ENCODE measurements at places on chromosomes 5 and 9.

- no peak for DNase-seq
These were observed 78.5 kb downstream of the ALDH1A1 start for GRCh38 chr9:72874344-72874743.

- DNase-seq, result peak; percentile 12
These were observed 49.6 kb upstream of the KIF2A start for GRCh38 chr5:62256161-62257019.

- peak; percentile 26 for DNase-seq
These were observed 131.6 kb upstream of the PTGER4 start for GRCh38 chr5:40547994-40548575.

DNA sequence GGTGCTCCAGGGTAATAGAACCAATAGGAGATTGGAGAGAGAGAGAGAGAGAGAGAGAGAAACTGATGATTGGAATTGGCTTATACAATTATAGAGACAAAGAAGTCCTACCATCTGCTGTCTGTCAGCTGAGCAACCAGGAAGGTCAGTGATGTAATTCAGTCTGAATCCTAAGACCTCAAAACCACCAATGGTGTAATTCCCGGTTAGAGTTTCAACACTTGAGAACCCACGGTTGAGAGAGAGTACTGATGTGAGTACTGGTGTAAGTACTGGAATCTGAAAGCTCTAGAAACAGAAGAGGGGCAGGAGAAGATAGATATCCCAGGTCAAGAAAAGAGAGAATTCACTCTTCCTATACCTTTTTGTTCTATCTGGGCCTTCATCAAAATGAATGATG, 775.8 kb downstream of the EFNA5 start:
- peak; percentile 7 for DNase-seq

DNA sequence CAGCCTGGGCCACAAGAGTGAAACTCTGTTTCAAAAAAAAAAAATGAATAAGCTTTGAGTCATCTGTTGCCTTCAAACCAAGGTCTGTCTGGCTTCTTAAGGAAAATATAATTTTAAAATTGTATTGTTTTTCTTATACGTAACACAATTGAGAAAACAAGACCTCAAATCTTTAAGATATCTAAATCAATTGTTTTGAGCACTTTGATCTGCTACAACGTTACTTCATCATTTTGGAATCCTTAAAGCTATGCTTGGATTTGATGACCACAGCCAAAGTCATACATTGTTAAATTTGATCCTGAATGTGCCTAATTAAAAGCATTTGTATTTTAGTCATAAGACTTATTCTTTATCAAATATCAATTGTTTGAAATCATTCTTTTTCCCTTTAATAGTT, 37.7 kb upstream of the VCAN start:
- DNase-seq, result no peak

- DNase-seq, result no peak
These were observed 84.4 kb upstream of the RARS1 start for GRCh38 chr5:168401880-168402279.

DNA sequence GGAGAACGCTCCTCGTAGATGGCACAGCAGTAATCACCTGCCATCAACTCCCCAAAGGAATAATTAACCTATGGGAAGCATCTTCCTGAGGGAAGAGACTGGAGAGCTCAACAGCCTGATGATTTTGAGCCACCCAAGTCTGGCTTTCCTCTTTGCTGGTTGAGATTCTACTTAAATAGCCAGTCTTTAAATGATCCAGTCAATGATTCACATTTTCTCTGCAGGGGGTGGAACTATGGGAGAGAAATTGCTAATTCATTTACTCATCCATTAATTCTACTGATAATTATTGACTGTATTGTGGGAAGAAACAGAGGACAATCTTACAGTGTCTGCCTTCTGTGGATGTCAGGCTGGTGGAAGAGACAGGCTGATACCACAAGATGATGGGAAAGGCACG, 355.0 kb upstream of the PANK3 start:
- DNase-seq, result no peak

GRCh38 chr5:173670130-173670651, 53.7 kb upstream of the BOD1 start:
- peak; percentile 20 for DNase-seq

DNA sequence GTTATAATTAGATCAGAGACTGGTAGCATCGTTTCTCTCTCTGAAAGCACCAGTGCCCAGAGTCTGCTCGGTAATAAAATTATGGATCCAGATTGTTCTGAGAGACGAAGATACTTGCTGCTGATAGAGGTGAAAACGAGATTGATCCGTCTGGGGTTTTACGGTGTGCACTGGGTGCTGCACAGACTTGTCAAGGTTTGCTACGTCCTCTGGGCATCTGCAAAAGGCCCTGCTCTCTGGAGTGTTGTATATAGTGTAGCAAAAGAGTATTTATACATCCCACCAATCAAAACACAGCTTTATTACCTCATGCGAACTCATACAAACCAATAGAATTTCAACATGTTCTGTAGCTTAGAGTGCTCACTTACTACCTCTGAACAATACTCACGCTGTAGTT, 219.3 kb downstream of the PBX3 start:
- DNase-seq, result no peak

DNA sequence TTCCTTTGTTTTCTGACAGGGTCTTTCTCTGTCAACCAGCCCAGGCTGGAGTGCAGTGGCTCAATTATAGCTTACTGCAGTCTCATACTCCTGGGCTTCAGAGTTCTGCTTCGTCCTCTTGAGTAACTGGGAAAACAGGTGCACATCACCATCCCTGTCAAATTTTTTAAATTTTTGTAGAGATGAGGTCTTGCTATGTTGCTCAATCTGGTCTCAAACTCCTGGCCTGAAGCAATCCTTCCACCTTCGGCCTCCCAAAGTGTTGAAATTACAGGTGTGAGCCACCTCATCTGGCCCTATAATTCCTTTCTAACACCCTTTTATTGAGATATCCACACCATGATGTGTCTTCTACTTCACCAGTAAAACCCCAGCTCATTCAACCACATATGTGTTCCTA, 341.6 kb upstream of the PCSK5 start:
- DNase-seq, result no peak

GRCh38 chr5:148790545-148791333, 35.7 kb upstream of the ADRB2 start:
- DNase-seq, result peak; percentile 96

DNA sequence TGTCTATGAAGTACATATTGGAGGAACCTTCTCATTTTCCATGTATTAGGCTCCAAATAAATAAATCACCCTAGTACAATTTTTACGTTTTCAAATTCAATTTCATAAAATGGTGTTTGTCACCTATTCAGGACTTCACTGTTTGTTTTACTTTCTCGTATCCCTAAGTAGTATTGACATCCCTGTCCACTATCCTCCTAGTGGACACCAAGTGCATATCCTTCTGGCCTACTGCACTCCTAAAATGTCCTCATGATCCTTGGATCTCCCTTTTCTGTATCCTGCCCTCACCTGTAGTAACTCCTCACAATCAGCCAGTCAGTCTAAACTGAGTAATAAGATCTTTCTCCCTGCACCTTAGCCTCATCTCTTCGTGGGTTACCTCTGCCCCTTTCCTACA, 539.9 kb downstream of the DMRTA1 start:
- DNase-seq, result no peak

GRCh38 chr9:21559402-21560280, 77.5 kb upstream of the IFNE start:
- peak; percentile 81 for DNase-seq

DNA sequence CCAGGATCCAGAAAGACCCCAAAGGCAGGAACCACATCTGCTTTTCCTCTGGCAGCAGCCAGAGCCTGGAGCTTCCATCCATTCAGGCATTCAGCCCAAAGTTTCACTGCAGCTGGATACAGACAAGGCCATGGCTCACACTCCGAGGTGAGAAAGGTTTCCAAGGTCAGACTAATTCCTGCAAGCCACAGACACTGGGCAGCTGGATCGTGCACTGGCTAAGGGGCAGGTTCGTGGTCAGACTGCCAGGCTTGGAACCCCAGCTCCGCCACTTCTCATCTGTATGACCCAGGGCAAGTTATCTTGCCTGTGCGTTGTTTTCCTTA, 36.9 kb downstream of the SPOCK1 start:
- DNase-seq, result peak; percentile 53

DNA sequence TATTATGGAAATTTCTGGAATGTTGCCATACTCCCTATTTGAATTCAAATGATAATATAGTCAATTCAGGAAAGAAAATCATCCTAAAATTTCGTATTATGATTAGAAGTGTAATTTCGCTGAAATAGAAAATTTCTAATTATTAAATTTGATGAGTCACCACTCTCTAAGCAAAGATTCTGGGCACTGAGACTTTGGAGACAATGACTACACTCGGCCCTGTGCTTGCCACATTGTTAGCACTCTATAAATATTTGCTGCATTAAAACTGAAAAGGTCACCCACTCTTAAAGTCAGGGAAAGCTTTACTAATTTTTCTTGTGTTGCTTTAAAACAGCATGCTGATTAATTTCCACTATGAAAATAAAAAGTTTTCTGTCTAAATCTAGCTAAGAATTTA, 240.3 kb downstream of the TLE4 start:
- DNase-seq, result peak; percentile 54

- no peak for DNase-seq
These were observed 89.7 kb downstream of the HRH2 start for GRCh38 chr5:175747539-175748060.

DNA sequence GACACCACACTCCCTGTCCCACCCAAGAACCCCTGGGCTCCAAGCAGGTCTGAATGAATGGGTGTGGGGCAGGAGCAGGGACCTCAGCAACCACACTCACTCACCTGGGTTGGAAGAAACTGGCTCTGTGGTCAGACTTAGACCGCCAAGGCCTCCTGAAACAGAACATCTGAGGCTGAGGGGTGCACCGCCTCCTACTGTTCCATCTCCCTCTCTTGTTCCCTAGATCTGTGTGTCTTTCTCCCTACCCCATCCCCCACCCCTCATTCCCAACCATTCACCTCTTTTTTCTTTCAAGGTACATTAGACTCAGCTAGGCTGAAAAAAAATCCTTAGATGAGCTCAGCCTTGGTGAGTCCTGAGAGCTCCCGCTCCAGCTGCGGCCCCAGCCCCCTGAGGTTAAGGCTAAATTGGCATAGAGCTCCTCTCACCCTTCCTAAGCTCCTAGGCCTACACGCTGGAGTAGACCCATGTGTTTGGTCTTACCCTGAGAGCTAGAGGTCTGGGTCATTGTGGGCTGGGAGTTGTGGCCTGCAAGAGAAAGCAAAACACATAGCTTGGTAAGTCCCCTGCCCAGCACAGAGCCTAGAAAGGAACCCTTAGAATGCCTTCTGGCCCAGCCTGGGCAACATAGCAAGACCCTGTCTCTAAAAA, 4.8 kb downstream of the ECSCR start:
- DNase-seq, result no peak

DNA sequence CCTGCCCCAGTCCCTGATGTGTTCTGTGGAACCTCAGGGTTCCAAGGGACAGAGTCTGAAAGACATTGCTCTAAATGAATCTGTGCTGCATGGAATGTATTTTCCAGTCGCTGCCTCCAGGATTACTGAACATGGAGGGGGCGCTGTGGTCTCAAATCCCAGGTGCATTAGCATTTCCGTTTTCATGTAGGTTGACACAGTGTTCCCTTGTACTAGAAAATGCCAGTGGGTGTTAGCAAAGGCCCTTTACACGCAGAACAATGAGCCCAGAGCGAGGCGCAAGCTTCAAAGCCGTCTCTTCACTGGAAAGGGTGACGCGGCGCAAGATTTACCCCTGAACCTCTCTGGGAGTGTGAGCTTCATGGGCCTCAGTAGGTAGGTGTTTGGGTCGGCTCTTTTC, 308.3 kb downstream of the SLIT3 start:
- DNase-seq, result no peak

DNA sequence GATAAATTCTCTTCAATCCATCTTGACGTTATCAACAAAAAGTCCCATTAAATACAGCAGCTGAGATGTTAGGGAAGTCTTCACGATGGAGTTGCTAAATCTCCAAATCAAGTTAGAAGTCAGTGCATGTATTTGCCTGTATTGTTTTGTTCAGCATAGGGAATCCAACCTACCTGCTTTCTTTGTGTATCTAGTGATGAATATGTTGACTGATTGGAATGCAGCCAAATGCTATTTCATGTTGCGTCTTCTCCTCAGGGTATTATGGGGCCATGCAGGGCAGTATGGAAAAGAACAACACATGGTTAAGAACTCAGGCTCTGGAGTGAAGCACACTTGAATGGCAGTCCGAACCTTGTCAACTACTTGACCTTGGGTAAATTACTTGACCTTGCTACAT, 529.5 kb upstream of the ZNF462 start:
- DNase-seq, result no peak

- no peak for DNase-seq
These were observed 165.0 kb downstream of the SYK start for GRCh38 chr9:90966480-90967144.

DNA sequence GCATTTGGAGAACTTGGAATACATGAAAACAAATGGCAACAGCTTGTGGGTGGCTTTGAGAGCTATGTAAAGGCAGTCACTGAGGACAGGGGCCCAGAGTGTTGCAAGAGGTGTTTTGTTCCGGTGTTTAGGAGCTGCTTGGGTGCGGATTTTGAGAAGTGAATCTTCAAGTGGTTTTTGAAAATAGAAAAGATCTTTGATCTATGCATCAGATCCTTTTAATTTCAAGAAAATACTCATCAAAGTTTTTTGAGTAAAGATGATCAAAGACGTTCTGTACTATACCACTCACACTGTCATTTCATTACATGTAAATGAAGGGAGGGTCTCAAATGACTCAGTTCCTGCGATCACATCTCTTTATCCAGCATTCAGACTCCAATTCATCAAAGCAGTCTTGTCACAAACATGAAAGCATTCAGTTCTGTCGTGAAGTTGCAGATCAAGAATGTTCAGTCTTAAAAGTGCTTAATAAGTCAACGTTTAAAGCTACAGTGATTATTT, 112.5 kb downstream of the WDR41 start:
- no peak for DNase-seq

GRCh38 chr5:106827061-106827460, 843.7 kb downstream of the EFNA5 start:
- peak; percentile 12 for DNase-seq

DNA sequence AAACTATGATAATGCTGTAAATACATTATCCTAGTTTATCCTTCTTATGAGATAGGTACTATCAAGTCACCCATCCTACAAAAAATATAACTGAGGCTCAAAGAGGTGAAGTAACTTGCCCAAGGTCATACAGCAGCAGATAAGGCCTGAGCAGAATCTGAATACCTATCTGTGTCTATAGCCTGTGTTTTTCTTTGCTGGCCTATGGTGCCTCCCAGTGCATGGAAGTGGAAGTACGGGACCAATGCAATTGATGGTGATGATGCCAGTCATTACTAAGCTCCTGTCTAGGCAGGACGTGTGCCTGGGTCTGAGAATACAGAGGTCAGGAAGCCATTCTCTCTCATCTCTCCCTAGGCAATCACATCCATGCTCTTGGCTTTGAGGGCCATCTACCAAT, 67.8 kb downstream of the FAT2 start:
- DNase-seq, result peak; percentile 44

All from M059J (cell line).